ENCODE measurements at places on chromosomes 5 and 9. TPM values are rescaled to one million over a fixed set of nuclear protein-coding genes. Genes with fewer than 3 reads are reported as not detected.

Gene PPP1R26
- total RNA-seq, result 17.4 TPM

Gene AK3
- total RNA-seq, result 55.0 TPM

Gene UNC5A
- total RNA-seq, result 0.77 TPM

Gene BAAT
- 0.56 TPM for total RNA-seq

Gene PRXL2C
- total RNA-seq, result 22.1 TPM

Data from A549 treated with dexamethasone at 1 μM for 4 hours (cell line).